Immature natural killer cell (primary cell): ENCODE measurements at places on chromosomes 7 and 10.
A peak's percentile ranks its signal among the peaks of the same experiment; 100 is the strongest.

DNA sequence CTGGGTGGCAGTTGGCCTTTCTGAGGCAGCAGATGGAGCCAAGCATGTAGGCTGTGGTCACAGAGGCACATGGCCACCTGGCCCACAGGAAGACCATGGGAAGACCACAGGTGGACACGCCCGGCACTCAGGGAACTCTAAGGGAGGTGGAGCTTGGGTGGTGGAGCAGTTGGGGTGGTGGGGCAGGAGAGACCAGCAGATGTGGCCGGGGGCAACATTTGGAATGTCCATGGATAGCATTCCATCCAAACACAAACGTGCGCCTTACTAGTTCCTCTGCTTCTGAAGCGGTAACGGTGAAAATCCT lies 290.9 kb downstream of the PTPRN2 start:
- no peak for DNase-seq

DNA sequence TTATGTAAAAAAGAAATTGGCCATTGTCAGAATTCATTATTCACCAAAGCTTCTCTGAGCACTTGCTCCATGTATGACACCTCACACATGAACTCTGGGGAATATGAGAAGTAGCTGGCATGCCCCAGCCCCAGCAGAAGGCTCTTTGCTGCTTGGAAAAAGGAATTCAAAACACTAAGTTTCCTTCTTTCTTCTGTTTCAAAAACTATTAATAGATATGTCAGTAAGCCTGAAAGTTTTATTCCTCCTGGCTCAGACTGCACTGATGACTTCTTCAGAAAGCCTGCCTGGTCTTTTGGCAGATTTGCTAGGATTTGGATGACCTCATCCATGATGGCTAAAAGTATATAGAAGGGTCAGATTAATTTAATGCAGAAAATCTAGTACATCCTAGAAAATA lies 511.0 kb downstream of the GFRA1 start:
- no peak for DNase-seq

DNA sequence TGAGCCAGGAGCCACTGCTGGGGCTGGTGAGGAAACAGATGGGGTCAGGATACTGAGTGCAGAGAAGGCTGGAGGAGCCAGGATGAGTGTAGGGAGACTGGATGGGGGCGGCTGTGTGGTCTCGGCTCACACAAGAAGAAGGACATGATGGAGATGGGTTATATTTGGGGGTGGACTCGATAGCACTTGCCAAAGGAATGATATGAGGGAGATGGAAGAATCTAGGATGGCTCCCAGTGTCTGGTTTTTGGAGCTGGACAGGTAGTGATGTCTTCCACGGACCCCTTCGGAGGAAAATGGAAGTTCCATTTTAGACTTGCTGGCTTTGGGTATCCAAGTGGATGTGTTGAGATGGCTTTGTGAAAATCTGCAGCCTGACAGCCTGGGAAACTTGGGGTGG lies 83.9 kb downstream of the CDH23 start:
- DNase-seq, result no peak

GRCh38 chr7:19928247-19928646 lies 154.8 kb upstream of the TMEM196 start:
- DNase-seq, result no peak

- no peak for DNase-seq
Observed at GRCh38 chr10:71806704-71807556, 33.6 kb upstream of the VSIR start.

DNA sequence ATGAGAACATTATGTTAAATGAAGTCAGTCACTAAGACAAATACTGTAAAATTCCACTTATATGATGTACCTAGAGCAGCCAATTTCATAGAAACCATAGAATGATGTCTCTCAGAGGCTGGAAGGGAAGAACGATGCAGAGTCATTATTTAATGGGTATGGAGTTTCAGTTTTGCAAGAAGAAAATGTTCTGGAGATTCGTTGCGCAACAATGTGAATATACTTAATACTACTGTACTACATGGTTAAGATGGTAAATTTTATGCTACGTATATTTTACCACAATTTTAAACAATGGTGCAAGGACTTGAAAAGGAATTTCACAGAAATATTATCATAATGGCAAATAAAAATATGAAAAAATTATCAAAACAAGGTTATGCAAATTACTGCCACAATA lies 972.6 kb downstream of the KCNMA1 start:
- no peak for DNase-seq

DNA sequence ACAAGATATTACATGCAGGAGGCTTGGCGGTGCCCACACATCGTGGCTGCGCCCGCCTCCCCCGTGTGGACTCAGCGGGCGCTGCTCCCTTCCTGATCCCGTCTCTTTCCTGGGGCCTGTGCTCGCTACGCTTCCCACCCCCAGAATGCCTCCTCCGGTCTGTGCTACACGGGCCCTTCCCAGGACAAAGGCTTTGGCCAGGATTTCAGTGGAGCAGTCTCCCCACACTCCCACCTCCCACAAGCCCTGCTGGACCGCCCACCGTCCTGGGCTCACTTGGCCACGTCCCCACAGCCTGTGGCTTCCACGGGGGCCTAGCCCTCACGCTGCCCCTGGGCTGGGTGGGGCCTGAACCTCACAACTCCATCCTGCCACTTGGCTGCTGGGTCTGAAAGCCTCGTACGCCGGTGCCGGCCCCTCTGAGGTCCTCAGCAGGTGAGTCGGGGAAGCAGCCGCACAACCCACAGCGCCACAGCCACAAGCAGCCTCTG lies 17.3 kb downstream of the CFAP46 start:
- DNase-seq, result no peak

GRCh38 chr10:64261676-64262075 lies 740.5 kb downstream of the REEP3 start:
- DNase-seq, result no peak

GRCh38 chr10:49578392-49578791 lies 31.7 kb upstream of the SLC18A3 start:
- DNase-seq, result no peak

DNA sequence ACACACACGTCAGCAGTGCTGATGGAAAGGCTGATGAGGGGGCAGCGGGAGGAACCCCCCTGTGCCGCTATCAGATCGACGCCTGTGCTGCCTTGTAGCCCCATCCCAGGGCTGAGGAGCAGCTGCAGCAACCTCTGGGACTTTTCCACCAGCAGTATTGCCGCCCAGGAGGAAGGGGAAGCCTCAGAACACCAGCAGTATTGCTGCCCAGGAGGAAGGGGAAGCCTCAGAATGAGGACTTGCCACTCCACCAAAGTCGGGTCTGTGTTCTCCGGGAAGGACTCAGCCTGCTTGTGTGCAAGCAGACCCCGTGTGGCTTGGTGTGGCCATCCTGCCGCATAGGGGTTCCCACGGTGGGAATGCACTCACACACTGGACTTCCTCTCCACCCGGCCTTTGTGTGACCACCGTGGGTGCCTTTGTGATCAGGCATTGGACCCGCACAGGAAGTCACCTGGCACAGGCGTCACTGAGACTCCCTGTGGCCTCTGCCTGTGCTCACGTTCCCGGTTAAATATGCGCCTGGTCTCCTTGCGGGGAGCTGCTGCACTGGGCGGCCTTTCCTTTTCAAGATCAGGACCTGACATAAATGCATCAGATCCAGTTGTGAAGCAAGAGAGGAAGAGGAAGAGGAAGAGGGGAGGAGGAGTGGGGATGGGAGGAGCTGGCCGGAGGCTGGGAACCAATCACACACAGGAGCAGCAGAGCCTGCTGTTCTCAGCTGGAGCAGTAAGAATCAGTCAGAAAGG lies 248.5 kb downstream of the DNAJB6 start:
- no peak for DNase-seq

- no peak for DNase-seq
Observed at GRCh38 chr7:123571684-123572083, 14.1 kb upstream of the NDUFA5 start.

- peak; percentile 90 for DNase-seq
Observed at GRCh38 chr7:38335492-38336147, 62.2 kb upstream of the TARP start.
